Activated CD4-positive, alpha-beta T cell treated with anti-CD3 and anti-CD28 coated beads for 36 hours (primary cell): ENCODE measurements at places on chromosomes 6 and 20. TPM values are rescaled to one million over a fixed set of nuclear protein-coding genes. Genes with fewer than 3 reads are reported as not detected.
A peak's percentile ranks its signal among the peaks of the same experiment; 100 is the strongest.

DNA sequence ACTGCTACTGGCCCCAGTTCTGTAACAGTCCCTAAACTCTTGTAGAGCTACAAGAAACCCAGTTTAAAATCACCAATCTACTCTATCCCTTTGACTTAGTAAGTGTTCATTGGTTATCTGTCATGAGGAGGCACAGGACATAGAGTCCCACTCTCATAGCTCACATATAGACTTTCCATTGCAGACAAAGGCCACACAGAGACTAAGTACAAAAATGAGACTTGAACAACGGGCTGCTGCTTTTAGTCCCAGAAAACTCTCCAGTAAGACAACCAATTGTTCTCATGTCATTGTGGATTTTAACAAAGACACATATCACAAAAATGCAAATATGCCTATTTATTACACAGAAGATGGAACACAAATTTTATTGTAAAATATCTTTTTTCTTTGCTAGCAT, 197.4 kb downstream of the PTPRK start:
- H3K27me3 ChIP-seq, result no peaks in the 10 kb centered on the region
- no peak overlapping the region for H3K4me3 ChIP-seq
- DNase-seq, result no peak
- H3K27ac ChIP-seq, result no peak overlapping the region

DNA sequence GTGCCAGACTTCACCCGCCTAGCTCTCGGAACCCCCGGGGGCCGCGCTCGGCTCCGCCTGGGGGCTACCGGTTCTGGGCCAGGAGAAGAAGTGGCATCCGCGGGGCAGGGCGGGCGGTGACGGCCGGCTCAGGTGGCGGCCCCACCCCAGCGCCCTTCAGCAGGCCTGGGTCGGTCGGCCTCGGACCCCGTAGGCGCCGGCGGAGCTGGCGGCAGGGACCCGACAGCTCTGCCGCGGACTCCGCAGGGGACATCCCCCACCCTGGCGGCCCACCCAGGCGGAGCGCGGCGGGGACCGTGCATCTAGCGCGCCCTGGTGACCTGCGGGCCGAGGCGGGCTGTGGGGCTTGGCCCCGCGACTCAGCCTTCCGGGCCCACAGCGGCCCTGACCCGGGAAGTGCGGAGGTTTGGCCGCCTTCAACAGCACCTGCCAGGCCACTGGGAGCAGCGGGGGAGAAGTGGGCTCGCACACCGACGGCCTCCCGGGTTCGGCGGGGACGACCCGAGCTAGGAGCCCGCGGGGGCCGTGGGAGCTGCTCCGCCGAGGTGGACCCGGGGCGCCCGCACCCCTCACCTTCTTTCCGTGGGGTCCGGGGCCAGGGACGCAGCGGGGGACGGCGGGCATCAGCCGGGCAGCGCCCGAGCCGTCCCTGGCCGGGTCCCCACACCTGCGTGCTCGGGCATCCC, 87.1 kb downstream of the TMEM242 start:
- H3K27me3 ChIP-seq, result peaks cover 29% of the 10 kb centered on the region
- H3K27ac ChIP-seq, result no peak overlapping the region
- peak overlapping the region; percentile 80 for H3K4me3 ChIP-seq
- DNase-seq, result peak; percentile 21
- peaks cover 16% of the 10 kb centered on the region for H3K4me1 ChIP-seq

Gene TBCC
- total RNA-seq, result 14.7 TPM

Gene LBP
- total RNA-seq, result not detected

DNA sequence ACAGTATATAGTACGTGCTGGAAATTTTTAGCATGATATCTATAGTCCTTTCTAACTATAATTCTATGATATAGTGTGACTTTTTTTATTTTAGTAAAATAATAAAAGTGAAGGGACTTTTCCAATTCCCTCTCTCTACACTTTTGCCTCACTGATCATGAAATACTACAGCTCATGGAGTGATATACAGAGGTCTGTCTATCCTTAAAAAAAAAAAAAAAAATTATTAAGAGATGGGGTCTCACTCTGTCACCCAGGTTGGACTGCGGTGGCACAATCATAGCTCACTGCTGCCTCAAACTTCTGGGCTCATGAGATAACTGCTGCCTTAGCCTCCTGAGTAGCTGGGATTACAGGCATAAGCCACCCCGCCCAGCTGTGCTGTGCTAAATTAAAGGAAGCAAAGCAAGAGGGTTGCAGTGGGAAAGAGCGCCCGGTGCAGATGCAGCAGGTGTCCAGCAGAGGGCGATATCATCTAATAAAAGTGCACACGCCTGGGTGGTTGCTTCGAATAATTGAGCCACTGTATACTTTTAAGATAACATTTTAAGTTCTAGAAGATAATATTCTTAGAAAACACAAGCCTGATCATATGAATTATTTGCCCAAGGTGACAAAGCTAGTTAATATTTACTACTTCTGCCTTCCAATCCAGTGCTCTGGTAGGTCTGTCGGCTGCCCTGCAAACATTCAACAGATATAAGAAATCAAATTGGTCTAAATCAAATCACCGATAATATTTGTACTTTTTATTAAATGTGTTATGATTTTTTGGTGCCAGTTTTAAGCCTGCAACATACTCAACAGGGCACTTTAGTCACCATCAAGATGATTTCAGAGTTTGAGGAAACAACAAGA, 94.9 kb upstream of the NT5E start:
- H3K4me1 ChIP-seq, result no peaks in the 10 kb centered on the region
- no peaks in the 10 kb centered on the region for H3K36me3 ChIP-seq
- no peak overlapping the region for H3K4me3 ChIP-seq
- no peak overlapping the region for H3K27ac ChIP-seq
- peak; percentile 77 for DNase-seq

GRCh38 chr20:53214392-53214791, 242.2 kb downstream of the TSHZ2 start:
- no peak for DNase-seq
- no peaks in the 10 kb centered on the region for H3K27me3 ChIP-seq
- H3K27ac ChIP-seq, result no peak overlapping the region
- H3K4me3 ChIP-seq, result no peak overlapping the region
- peaks cover 2% of the 10 kb centered on the region for H3K36me3 ChIP-seq

Gene HLA-DOB
- total RNA-seq, result 1.5 TPM
